ENCODE measurements at places on chromosomes 2 and 18.
A peak's percentile ranks its signal among the peaks of the same experiment; 100 is the strongest.

DNA sequence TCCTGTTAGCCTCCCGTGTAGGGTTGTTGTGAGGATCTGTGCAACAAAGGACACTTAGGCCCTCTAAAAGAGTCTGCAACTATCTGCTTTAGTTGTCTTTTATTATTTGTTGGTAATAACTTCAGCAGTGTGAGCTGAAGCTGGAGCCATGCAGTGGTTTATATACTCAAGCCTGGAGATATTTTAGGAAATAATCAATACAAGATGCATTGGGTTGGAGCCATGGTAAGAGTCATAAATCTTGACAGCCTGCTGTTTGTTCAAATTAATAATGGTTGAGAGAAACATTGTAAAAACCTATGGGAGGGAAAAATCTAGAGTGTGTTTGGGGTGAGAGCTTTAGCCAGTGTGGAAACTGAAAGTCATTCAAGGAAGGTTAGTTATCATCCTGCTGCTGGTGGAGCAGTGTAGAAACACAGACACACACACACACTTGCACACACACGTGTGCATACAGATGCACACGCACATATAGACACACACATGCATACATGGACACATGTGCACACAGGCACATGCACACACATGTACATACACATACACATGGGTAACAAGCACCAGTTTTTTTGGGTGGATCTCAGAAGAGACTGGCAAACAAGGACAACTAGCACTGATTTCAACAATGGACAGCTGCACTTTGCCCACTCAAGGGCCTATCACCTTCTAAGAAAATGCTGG is 51.0 kb downstream of the ACOXL start:
- DNase-seq, result no peak

DNA sequence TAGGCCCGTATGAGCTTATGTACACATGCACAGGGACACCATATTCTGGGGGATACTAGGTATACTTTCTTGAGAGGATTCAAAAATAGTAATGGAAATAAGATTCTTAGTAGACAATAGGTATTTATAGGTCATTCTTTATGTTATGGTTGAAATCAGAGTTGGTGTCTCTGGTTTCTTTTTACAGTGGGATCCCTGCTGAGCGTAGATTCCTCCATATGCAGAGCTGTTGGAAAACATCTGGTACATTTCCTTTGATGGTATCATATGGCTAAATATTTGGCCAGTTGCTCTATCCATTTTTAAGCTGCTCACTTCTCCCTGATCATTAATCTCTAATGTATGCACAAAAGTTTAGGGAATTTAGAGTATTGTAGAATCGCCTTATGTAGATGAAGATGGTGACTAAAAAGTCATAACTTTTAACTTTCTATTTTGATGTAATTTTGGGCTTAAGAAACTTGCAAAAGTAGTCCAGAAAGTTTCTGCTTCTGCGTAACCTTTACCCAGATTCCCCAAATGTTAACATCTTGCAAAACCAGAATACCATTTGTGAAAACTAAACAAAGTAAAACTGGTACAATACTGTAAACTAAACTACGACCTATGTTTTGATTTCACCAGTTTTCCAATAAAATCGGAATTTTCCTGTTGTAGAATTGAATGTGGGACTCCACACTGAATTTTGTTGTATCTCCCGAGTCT is 5.4 kb downstream of the ARHGAP28 start:
- no peak for DNase-seq

GRCh38 chr18:76389716-76390115 is 105.3 kb downstream of the ZNF516 start:
- DNase-seq, result no peak

DNA sequence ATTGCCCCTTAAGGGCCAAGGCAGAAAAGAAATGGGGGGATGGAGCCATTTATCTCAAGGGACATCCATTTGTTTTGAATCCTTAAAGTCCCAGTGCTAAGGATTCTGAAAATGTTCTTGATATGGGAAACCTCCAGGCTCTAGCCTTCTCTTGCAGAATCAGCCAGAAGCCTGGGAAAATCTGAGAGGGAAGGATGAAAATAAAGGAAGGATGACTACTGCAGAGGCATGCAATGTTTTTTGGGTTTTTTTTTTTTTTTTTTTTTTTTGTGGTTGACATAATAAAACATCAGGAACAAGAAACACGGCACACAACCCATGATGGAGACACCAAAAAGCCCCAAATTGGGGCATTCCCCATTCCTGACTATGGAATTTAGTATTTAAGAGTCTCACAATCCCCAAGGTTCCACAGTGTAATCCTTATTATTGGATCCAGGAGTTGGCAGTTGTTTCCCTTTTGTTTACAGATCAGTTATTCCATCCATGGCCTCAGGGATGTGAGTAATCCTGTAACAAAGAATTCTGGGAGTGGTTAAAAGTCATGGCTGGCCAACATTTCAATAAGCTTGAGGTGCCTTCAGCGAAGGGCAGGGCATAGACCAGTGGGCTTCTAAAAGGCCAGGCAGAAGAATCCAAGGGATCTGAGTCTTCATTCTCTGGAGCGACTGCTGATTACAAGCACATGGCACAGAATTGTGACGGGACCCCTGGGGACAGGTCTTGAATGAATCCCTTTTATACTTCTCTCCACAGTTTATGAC is 337.5 kb downstream of the GULP1 start:
- no peak for DNase-seq

GRCh38 chr18:23266717-23267446 is 131.6 kb downstream of the CABLES1 start:
- DNase-seq, result no peak

- no peak for DNase-seq
Observed at GRCh38 chr2:19059076-19059475, 299.3 kb downstream of the OSR1 start.

DNA sequence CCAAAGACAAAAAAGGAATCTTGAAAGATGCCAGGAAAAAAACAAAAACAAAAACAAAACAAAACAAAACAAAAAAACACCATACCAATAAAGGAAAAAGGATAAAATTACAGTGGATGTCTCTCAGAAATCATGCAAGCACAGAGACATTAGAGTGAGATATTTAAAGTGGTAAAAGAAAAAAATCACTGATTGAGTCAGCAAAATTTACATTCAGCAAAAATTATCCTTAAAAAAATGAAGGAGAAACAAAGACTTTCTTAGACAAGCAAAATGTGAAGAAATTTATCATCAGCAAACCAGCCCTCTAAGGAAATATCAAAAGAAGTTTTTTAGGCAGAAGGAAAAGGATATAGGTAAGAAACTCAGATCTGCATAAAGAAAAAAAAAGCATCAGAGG is 10.2 kb upstream of the GKN1 start:
- DNase-seq, result no peak

DNA sequence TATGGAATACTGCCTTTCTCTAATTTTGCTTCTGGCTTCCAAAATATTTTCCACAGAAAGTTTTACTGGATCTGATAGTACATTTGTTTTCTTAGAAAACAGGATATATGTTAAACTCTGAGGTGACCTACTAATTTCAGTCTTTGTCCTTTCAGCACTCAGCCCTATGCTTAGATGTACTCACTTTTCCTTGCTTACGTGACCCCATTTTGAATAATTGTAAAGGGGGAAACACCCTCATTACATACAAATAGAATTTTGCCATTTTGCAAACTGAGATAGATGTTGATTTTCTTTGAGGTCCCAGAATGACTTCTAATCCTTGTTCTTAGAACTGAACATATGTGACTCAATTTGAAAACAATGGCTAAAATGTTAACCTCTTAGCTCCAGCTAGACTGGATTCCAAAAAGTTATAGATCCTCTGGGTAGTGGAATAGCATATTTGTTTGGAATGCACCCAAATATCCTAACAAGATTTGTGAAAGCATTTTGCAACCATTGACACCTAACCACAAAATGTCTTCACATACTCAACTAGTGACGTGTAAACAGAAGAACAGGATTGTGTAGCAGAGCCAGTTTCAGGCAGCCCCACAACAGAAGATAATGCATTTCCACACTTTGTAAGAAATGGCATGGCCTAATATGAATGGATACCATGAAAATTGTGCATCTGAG is 44.8 kb upstream of the EHBP1 start:
- no peak for DNase-seq

GRCh38 chr2:43174368-43174916 is 52.0 kb downstream of the ZFP36L2 start:
- peak; percentile 59 for DNase-seq

GRCh38 chr2:237629739-237630138 is 2.4 kb downstream of the LRRFIP1 start:
- DNase-seq, result no peak

DNA sequence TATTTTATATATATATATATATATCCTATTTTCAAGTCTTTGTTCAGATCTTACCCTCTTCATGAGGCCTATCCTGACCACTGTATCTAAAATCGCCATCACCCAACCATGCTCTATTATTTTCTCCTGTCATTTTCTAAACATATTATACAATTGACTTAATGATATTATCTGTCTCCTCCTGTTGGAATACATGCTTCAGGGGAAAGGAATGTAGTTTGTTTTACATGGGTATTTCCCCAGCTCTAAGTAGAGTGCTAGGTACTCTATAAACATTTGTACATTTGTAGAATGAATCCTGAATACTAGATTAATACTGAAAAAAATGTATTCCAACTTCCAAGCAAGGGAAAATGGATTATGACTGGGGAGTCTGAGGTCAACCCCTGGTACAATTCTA is 26.2 kb downstream of the TTC21B start:
- no peak for DNase-seq

DNA sequence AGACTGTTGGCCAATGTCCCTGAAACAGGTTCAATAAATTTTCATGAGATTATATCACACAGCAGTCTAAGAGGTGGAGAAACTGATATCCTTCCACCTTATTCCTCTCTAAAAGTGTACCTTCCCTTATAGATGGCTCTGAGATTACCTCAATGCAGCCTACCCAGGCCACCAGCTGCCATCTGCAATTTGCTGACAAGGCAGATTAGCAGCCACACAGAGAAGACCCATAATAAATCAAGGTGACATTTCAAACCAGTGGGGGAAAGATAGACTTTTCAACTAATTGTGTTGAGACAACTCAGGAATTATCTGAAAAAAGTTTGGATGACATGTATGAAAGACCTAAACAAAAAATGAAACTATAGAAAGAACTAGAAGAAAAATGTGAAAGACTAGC is 43.2 kb downstream of the ZBTB7C start:
- DNase-seq, result no peak

- DNase-seq, result no peak
Observed at GRCh38 chr2:74003494-74004211, 18.9 kb downstream of the TET3 start.

DNA sequence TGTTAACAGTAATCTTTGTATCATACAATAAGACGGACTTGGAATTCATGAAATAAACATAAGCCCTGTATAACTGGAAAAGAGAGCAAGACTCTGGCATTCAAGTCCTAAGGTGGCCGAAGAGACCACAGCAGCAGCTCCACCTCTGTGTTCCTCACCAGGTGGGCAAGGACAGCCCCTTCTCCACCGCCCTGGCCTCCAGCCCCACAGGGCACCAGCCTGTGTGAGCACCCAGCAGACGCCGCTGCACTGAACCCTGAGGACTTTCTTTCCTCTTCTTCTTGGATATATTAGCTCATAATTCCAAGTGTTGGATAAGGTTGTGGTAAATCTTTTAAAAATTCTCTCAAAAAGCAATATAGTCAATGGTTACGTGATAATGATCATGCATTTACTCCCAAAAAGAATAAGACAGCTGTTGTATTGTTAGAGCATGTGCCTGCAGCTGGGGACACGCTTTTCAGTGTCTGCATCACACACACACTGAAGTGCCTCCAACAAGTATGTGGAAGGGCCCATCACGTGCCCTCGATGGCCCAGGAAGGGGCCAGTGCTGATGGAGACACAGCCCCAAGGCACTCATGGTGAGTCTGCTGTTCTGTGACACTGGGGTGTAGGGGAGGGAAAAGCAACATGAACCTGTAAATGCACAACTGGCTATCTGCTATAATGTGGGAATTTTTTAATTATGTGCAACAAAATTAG is 26.8 kb downstream of the FAM178B start:
- DNase-seq, result no peak

DNA sequence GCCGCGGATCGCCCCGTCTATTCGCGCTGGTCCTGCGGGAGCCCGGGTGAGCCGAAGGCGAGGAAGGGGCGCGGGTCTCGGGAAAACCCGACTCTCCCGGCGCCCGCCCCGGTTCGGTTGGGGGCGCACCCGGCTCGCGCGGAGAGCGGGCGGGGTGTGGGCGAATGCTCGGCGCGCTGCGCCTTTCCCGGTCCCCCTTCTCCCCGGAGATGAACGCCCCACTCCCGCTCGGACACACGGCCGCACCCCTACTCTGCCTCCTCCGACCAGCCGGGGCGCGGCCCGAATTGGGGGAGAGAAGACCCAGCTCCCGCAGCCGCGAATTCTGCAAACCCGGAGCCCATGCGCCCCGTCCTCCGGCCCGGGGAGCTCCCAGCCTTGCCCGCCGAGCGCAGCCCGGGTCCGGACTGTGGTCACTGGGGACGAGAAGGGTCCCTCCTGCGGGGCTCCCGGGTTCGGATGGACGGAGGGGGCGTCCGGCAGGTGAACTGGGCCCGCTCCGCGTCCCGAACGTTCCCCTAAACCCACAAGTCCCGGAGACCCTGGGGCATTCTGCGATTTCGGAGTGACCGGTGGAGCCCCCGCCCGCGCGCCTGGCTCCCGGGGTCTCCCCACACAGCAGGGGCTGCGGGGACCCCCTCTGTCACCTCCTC is 734 bp downstream of the KCNG2 start:
- DNase-seq, result no peak

DNA sequence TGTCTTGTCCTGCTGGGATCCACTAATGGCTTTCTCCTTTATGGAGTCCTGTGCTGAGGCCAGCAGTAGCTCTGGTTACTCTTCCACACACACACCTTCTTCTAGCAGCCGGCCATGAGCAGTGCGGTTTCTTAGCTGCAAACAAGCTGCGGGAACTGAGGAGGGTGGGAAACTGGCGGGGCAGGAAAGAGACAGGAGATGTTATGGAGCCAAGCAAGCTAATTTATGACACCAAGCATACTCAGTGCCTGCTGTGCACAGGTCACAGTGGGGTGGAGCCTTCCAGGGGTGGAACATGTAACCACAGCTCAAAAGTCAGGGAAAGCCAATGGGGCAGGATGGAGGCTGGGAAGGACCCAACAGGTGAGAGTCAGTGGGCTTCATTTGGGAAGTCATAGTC is 180.8 kb downstream of the FAM210A start:
- no peak for DNase-seq

- DNase-seq, result no peak
Observed at GRCh38 chr18:46134920-46135675, 30.9 kb downstream of the HAUS1 start.

GRCh38 chr18:38494065-38494464 is 928.5 kb upstream of the CELF4 start:
- no peak for DNase-seq

DNA sequence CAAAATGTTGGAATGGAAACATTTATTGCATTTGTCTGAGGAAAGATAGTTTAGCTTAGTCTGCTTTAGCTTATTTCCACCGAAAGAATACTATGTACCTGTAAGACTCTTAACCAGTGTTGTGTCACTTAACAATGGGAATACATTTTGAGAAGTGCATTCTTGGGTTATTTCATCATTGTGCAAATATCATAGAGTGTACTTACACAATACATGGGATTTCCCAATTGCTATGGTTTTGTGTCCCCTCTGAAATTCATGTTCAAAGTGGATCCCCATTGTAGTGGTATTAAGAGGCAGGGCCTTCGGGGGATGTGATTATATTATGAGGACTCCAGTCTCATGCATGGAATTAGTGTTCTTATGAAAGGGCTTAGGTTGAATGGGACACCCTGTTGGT is 249.4 kb upstream of the UBE2E3 start:
- no peak for DNase-seq

- no peak for DNase-seq
Observed at GRCh38 chr2:103138123-103138901, 376.5 kb downstream of the TMEM182 start.
